ENCODE measurements at places on chromosomes 1 and 21.

DNA sequence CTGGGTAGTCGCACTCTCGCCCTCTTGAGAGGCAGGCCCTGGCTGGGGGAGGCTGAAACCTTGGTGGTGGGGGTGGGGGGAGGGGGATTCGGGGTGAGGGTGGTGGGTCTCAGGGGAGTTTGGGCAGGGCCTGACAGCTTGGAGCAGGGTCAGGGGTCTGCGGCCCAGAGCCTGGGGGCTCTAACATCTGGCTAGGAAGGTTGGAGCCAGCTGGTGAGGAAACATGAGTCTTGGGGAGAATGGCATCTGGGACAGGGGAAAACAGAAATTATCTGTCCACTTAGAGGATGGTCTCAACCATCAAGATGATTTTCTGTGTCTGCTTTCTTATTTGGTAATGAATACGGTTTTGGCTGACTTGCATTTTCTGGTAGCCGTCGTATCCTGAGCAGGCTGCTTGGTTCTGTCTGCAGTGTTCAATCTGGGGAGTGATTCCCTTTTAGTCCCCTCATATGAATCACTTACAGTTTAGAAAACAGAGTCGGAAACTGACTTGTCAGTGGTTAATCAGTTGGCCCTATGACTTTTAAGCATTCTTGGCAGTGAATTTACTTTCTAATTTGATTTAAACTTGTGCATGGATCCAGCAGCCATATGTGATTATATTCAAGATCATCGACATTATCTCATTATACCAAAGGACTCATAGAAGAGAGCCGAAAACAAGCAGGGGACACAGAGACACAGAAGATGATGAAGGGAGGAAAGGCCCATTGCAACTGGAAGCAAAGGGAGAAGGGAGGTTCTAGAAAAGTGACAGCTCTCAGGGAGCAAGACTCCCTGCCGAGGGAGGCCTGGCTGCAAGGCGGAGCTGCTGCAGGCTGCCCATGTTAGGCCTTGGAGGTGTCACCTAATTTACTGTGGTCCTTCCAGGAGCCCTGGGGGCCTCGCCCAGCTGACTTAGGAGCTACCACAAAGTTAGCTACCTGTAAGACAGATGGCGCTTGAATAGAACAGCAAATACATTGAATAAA is 237.6 kb downstream of the SDCCAG8 start:
- DNase-seq, result no peak

- DNase-seq, result no peak
Measured at GRCh38 chr1:178486100-178487069, 10.4 kb downstream of the CLEC20A start.

DNA sequence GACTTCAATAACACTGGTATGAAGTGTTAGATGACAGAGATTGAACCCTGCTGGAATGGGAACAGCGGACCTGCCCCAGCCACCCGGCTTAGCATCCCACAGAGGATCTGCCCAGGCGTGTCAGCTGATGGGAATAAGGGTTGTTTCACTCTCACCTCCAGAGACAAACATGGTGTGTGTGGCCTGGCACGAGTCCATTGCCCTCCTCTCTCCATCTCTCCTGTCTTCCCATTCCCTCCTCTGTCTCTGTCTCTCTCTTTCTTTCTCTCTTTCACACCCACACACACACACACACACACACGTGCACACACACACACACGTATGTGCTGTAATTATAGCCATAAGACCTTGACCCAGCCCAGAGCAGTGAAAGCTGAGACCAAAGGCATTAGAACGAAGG is 200.2 kb downstream of the HIVEP3 start:
- no peak for DNase-seq

GRCh38 chr1:173520799-173521198 is 43.7 kb downstream of the PRDX6 start:
- DNase-seq, result no peak

DNA sequence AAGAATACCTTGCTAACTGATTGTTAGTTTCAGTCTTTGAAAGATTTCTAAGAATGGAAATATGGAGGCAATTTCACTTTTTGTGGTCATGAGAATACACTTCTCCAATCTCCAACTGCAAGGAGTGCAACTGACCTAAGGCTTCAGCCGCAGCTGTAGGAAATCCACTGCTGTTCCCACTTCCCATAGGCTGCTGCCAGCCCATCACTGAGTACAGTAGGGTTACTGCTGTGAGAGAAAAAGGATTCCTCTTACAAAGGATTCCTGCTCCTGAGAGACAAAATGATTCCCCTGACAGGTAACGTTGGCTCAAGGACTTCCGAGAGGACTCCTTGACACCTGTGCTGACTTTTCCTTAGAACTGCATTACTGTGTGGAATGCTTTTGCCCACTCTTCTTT is 87.4 kb downstream of the ADGRL4 start:
- no peak for DNase-seq

DNA sequence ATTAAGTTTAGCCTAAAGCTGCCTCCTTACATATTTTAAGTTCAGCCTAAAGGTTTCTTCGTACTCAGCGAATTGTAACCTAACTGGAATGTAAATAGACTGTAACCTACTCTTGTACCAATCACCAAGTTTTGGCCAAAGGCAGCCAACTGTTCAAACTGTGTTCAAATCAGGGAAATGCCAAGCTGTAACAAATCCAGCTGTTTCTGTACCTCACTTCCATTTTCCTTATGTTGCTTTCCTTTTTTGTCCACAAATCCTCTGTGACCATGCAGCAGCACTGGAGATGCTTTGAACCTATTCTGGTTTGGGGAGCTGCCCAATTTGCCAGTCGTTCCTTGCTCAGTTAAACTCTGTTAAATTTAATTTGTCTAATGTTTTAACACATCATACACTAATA is 3.2 kb upstream of the APOBEC4 start:
- DNase-seq, result no peak

DNA sequence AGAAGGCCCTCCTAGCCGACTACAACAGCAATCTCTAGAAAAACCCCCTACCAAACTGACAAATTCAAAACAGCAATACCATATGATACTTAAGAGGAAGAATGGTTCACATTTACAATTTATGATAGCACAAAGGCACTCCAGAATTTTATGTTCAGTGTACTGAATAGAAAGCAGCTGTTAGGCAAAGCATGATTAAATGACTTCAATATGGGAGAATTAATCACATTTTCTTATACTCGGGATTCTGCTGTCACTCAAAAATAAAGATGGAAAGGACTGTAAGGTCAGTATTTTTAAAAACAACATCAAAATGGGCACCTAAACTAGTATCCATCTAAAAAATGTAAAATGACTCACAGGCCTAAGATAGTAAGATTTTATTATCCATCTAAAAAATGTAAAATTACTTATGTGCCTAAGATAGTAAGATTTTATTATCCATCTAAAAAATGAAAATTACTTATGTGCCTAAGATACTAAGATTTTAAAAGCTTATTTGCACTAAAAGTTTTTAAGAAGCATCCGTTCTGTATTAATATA is 198.5 kb downstream of the SMYD3 start:
- DNase-seq, result no peak

- no peak for DNase-seq
Measured at GRCh38 chr1:53660666-53661065, 78.3 kb downstream of the GLIS1 start.

GRCh38 chr1:229186373-229187056 is 84.4 kb upstream of the RAB4A start:
- no peak for DNase-seq

GRCh38 chr1:216532251-216532798 is 109.1 kb upstream of the USH2A start:
- no peak for DNase-seq

GRCh38 chr1:247115141-247115510 is 11.0 kb upstream of the ZNF669 start:
- no peak for DNase-seq

DNA sequence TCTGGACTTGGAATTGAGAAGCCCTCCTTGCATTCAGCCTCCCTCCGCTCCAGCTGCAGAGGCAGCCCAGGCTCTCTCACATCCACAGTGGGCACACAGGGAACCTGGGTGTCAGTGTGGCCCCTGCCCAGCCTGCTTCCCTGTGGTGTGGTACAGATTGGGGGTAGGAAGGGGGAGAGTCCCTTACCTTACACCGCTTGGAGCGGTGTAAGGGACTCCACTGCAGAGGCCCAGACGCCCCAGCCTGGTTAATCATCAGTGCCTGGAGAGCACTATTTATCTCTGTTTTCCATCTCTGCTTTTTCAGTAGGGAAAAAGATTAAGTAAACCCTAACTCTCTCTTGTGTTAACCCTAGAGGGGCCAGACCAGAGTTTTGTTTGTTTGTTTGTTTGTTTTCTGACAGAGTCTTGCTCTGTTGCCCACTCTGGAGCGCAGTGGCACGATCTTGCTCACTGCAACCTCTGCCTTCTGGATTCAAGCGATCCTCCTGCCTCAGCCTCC is 803 bp upstream of the RHBG start:
- no peak for DNase-seq

GRCh38 chr1:24047110-24047477 is 64.8 kb downstream of the MYOM3 start:
- no peak for DNase-seq

- no peak for DNase-seq
Measured at GRCh38 chr21:31909153-31910073, 36.6 kb downstream of the HUNK start.

- peak; percentile 26 for DNase-seq
Measured at GRCh38 chr1:203480525-203481084, 5.0 kb downstream of the PRELP start.

- no peak for DNase-seq
Measured at GRCh38 chr1:210272666-210273065, 40.1 kb downstream of the SERTAD4 start.

DNA sequence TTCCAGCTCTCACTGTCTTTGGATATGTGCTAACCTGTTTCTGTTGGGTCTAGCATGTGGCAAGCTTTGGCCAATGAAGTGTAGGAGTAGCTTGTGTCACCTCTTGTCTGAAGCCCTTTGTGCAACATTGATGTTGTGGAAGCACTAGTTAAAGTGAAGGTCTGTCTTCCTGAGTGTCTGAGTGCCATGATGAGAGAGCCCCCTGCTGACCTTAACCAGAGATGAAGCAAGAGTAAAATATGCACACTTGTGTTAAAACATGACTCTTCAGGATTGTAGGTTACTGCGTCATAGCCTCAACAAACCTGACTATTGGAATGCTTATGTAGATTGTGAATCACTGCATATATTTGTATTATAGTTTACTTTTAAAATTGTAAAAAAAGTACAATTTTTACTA is 103.7 kb downstream of the NCAM2 start:
- DNase-seq, result no peak

- no peak for DNase-seq
Measured at GRCh38 chr1:14794906-14795305, 196.4 kb downstream of the KAZN start.

DNA sequence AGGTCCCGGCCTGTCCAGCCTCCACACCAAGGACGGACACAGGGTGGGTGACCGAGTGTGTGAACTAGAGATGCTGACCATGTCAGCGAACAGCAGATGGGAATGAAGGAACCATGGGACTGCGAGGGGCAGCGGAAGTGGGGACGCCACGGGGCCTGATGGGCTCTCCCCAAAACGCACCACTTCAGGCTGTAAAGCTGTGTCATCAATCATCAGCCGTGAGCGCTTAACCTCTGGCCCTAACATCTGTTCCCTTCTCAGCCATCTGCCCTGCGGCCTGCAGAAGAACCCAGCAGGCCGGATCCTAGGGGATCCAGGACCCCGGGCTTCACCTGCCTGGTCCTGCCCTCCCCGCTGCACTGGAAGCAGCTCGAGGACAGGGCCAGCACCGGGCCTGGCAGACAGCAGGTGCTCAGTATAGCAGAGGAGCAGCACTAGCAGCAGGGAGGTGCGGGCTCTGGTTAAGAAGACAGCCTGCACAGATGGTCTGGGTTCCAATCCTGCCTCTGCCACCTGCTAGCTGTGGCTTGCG is 58.7 kb downstream of the DMRTB1 start:
- DNase-seq, result no peak

- DNase-seq, result no peak
Measured at GRCh38 chr1:154583773-154584172, 16.2 kb downstream of the CHRNB2 start.

GRCh38 chr1:200354243-200354642 is 55.6 kb downstream of the ZNF281 start:
- DNase-seq, result no peak

DNA sequence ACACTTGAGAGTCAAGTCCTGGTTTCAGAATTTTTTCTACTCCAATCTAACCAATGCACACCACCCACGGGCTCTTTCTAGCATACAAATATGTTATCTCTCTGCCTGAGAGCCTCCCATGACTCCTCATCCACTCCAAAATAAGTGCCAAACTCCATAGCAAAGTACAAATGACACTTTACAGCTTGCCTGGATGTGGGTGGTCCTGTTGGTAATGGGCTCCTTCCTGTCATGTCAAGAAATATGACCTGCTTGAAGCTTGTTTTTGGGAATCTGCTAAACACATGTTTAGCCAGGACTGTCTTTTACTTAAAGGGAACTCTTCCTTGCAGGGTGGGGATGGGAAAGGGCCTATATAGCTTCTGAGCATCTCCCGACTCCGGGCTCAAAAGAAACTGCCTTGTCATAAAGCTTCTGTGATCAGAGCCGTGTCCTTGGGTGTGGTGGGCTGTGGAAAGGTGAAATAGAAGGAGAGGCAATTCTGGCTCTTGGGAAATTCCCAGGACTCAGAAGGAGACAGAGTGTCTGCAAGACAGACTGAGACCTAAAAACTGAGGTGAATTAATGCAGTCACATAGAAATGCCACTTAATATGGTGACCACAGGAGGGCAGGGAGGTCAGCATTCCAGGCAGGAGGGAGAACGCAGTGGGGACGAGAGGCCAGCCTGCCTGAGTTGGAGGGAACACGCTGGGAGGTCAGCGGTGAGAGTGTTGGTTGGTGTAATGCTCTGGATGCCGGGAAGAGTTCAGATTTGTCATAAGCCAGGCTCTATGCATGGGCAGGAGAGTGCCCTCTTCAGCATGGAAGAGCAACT is 6.1 kb upstream of the IGFN1 start:
- DNase-seq, result no peak

DNA sequence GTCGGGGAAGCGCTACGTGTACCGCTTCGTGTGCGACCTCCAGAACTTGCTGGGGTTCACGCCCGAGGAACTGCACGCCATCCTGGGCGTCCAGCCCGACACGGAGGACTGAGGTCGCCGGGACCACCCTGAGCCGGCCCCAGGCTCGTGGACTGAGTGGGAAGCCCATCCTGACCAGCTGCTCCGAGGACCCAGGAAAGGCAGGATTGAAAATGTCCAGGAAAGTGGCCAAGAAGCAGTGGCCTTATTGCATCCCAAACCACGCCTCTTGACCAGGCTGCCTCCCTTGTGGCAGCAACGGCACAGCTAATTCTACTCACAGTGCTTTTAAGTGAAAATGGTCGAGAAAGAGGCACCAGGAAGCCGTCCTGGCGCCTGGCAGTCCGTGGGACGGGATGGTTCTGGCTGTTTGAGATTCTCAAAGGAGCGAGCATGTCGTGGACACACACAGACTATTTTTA is 17.1 kb downstream of the ETS2 start:
- DNase-seq, result no peak
